ENCODE measurements at places on chromosomes 2 and 18.

GRCh38 chr2:213279971-213280370 lies 4.3 kb upstream of the SPAG16 start:
- DNase-seq, result no peak

GRCh38 chr2:55620123-55620779 lies 2.8 kb upstream of the PPP4R3B start:
- peak; percentile 43 for DNase-seq

DNA sequence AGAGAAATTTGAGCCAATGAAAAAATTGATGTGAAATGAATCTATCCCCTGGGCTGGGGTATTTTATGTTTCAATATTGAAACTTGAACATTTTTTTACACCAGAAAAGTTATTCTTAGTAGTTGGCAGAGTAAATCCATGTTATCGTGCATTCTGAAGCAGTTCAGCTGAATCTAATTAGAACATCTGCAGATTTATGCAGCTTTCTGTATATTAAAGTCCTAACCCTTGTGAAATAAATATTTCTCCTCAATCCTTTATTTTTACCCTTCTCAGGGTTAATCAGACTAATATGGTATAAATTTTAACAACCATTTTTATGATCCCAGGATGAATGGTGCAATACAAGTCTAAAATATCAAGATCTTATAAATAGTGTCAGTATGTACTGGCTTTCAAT lies 69.5 kb downstream of the CDH20 start:
- DNase-seq, result no peak

- DNase-seq, result no peak
These were observed 19.2 kb downstream of the DAW1 start for GRCh38 chr2:227890495-227891079.

DNA sequence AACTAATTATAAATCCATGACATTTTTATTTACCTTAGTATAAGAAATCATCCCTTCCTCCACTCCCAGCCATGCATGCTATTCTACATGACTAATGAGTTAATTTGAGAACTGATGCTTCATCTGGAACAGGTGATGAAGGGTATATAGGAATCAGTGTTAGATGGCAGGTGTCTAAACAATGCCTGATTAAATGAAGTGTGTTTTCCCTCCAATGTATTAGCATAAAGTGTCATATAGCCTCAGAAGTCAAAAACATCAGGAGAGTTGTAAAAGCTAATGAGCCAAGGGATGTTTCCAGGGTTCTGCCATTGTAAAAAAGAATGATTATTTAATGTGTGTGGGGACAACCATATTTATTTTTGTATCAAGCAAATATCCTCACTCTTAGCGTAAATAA lies 913.8 kb downstream of the DCC start:
- no peak for DNase-seq

DNA sequence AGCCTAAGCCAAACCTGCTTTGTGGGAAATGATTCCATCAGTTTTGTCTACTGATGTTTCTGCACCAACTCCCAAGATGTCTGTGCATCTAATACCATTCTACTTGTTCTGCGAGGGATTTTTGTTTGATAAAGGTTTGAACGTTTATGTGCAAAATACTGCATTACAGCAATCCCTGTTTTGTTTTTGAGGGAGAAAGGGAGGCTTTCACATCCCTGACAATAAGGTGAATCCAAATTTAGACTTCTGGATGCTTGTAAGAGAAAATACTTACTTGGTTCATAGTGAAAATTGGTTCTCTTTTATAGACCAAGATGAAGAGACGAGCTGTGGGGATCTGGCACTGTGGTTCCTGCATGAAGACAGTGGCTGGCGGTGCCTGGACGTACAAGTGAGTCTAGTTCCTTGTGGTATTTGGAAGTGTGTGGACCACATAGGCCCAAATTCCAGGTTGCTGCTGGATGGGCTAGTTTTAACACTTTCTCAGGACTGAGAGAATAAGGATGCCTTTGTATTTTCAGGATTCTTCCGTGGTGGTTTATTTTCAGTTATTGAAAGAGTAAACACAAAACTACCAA lies 1.1 kb downstream of the RPL37A start:
- no peak for DNase-seq

DNA sequence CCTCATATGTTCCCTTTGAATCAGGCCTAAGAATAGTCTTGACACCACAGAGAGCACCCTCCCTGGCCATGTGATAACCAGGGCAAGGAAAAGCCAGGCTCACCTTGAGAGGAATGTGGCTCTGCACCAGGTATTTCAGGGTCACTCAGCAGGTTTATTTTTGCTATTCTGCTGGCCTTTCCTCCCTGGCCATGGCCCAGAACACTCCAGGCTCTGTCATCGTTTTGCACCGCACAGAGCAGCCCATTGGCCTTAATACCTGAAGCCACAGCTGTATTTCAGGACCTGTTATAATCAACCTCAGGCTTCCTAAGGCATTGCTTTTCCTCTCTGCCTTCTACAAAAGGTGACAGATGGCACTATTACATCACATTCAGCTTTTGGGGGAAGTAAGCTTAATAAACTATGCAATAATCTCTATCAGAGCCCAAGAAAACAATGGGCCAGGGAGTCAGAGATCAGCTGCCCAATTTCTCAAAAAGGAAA lies 668.3 kb downstream of the IRS1 start:
- peak; percentile 43 for DNase-seq

DNA sequence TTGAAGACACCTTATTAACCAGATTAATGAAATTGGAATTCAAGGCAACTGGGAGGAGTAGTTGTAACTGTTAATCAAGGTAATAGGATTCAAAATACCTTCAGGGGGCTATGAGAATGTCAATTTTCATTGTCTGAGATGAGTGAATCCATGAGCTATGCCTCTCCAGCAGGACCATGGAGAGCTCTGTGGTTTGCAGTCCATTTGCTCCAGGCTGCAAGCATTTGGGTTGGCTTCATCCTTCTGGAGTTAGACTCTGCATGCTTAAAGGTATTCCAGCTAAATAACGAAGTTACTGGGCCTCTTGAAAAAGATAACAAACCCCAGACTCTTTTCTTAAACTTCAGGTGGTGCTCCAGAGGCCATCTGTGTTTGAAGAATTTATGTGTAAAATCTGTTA lies 207.1 kb upstream of the SLC8A1 start:
- no peak for DNase-seq

DNA sequence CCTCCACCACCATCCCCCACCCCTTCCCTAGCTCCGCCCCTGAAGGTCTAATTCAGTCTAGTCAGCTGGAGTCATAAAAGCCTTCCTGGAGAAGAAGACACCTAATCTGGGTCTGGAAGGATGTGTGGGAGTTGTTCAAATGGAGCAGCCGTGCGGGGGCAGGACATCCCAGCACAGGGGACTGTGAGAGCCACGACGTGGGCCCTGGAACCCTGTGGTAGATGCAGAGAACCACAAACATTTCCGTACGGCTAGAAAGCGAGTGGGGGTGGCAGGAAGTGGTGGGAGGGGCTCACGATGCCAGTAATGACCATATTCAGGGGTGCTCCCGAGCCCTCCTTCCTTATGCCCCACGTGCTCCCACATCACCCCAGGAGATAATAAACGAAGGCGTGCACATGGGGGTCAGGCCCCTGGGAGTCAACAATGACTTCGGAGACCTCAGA lies 20.9 kb upstream of the COL6A3 start:
- no peak for DNase-seq

DNA sequence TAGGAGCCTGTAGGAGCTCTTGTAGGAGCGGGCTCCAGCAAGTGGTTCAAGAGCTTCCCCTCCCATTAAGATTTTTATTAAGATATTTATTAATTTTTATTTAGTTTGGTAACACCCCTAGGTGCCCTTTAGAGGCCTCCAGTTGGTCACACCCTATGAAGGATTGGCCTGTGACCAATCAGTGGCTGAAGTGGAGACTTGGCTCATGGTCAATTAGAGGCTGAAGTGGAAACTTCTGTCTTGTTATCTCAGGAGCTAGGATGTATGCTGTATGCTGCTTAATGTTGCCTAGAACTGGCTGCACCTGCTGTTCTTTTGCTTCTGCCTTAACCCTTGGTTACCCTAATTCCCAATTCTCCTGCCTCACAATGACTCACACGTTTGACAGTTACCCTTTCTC lies 48.7 kb downstream of the DHRS9 start:
- no peak for DNase-seq

DNA sequence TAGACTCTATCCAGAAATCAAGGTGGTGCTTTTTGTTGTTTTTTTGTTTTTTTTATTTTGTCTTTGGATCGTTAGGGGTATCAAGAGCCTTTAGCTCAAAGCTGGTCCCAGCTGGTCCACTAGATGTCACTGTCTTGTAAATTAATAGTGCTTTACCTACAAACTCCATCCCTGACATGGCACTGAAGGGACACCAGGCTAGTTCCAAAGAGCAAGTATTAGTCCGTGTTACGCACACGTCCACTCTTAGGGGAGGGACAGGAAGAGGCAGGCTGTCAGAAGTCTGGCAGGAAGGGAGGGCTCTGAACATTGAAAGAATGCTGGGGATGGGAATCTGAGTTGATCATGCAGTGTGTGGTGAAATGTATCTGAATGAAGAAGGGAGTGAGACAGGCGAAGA lies 85.9 kb upstream of the CCBE1 start:
- DNase-seq, result peak; percentile 65

DNA sequence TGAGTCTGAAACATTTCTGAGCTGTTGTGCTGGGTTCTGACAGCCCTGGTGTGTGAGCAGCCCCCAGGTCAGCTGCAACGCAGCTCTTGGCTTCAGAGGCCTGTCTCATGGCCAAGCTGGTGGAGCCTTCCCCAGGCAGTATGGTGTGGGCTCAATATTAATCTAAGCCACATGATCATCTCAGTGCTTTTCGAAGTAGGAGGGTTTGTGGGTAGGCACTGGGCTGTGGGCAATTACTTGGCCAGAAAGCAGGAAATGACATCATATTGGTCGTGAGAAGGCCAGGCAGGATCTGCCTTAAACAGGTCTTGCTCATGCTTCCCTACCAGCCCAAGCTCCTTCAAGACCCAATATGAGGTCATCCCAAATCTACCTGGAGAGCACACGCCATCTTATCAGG lies 26.9 kb downstream of the LOXHD1 start:
- DNase-seq, result no peak

All from D341Med (cell line).